ENCODE measurements at places on chromosomes 2 and 18.

GRCh38 chr2:14199040-14199439, 433.5 kb upstream of the LRATD1 start:
- no peak for DNase-seq

GRCh38 chr2:189304360-189304759, 124.8 kb upstream of the COL5A2 start:
- DNase-seq = no peak

DNA sequence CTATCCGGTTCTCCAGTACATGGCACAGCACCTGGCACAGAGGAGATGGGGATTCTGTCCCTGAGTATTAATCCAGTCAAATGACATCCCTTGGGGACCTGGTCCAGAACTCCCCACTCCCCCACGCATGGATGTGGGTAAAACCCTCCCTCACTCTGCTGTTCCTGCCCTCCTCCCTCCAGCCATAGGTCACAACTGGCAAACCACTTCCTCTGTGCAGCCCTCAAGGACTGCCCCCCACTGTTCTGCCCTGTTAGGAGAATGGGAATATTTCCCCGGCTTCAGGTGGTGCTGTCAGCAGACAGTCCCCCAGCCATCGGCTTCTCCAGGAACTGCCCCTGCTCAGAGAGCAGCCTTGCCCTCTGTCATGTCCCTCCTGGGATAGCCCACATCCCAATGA, 1.5 kb upstream of the TFCP2L1 start:
- no peak for DNase-seq

DNA sequence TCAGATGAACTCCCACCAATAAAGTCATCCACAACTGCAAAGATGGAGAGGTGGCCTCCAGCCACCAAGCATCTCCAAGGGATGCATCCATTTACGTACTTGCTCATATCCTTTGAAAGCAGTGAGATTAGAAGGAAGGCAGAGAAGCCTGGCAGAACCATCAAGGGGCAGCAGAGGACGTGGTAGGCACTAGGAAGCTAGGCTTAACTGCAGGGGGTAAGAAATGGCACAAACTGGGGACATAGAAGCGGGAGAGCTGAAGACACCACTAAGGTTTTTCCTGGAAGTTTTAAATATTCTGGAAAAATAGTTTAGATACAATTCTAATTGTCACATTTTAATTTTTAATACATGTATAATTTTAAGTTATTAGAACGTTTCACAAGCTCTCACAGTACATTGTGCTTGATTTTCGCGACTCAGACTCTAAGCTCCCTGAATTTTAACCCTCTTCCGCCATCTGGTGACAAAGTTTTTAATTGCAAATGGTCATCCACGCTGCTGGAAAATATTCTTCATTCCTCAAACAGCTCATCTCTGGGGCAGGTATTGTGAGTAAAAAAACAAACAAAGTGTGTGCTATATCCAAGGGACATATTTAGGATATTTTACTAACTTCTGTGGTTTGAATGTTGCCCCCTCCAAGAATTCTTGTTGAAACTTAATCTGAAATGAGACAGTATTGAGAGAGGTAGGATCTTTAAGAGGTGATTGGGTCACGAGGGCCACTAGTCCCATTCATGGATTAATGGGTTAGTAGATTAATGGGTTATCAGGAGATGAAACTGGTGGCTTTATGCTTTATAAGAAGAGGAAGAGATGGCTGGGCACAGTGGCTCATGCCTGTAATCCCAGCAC, 1.6 kb upstream of the PSTPIP2 start:
- peak; percentile 71 for DNase-seq

- DNase-seq = no peak
Measured at GRCh38 chr18:35192415-35192814, 48.4 kb upstream of the ZNF397 start.

DNA sequence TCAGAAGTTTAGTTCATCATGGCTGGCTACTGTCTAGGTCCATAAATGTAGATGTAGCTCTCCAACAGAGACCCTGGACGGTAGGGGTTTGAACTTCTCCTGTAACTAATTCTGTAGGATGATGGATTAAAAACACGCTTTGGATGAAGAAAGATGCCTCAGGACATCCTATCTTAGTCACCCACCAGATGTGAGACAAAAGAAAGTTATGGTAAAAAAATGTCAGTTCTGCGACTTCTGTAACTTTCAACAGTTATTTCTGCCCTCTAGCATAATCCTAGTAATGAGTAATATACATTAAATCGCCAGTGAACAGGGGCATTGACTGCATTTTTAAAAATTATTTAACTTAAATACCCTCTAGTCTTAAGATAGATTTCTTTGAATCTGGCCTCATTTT, 210.1 kb upstream of the LRATD1 start:
- DNase-seq = no peak

DNA sequence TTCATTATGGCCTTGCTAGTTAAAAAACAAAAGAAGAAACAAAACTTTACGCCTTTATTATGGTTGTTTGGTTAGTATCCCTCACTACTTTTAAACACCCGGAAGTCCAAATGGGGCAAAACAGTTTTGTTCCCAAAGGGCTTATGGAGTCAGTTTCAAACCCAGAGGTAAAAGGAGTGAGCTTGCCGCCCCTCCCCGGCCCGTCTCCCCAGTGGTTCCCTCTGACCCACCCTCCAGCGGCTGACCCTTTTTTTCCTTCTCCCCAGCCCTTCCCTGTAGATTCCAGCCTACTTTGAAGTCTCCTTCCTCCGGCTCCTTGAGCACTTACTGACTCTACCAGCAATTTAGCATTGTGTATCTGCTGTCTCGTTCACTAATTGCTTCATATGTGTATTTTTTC, 209.2 kb downstream of the ICOS start:
- no peak for DNase-seq

- DNase-seq = no peak
Measured at GRCh38 chr2:121349721-121350401, 64.9 kb upstream of the TFCP2L1 start.

DNA sequence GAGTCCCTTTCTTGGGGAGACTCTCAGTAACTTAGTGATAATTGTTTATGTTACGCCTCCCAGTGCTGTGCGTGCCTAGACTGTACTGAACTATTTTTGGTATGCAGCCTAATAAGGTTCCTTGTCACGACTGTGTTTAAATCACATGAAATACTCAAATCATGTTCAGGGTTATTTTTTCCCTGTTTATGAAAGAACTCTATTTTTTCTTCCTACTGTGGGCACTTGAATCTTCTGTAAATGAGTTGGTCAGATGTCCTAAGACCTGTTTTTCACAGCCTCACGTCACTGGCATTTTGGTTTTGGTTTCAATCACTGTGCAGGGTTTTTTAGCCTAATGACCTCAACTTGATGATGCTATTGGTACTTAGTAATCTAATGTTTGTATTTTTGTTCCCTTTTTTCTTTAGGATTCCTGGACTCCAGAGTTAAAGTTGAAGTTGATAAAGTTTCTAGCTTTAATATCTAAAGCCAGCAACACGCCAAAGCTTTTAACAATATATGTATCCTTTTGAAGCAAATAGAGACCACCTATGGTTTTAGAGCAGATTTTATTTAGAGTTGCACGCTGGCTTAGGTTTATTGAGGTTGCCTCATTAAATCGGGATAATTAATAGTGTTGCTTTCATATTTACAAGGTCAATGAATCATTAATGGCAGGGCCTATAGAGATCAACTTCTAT, 24.0 kb downstream of the ARMC9 start:
- no peak for DNase-seq

DNA sequence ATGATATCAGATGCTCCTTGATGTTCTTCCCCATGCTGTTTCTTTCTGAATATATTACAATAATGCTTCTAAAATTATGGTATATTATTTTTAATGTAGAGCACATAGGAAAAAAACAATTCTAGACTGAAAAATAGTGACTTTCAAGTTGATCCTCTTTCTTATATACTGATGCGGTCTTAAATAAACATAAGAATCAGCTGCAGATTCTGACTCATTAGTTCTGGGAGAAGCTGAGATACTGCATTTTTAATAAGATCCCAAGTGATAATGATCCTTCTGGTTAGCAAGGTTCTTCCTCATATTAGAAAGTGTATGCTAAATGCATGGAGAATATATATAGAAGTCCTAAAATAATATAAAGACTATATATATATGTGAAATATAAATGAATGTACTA, 124.9 kb downstream of the XIRP2 start:
- no peak for DNase-seq

GRCh38 chr2:10245661-10246060, 57.0 kb upstream of the HPCAL1 start:
- no peak for DNase-seq

DNA sequence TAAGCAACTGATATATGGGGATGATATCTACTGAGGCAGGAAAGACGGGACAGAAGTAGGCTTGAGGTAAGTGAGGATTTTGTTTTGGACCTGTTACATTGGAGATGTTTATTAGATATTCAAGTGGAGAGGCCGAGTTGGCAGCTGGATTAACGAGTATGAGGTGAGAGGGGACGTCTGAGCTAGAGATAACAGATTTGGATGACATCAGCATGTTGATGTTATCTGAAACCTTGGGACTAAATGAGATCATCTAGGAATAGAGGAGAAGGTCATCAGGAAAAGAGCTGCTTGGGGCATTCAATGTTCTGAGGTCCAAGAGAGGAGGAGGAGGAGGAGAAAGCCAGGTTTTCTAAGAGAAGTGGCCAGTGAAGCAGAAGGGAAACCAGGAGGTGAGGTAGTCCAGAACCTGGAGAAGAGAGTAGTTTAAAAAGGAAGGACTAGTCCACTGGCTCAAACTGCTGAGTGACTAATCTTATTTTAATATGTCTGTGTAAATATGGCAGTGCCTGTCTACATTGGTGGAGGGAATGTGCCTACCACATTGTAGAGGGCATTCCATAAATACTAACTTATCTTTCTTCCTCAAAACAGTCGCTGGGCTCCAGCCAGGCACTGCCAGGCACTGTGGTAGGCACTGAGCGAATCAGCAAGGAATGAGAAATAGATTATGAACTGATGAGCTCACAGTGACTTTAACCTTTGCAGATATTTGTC, 488.3 kb downstream of the DLGAP1 start:
- DNase-seq = peak; percentile 26

- DNase-seq = no peak
Measured at GRCh38 chr2:160731415-160731814, 237.8 kb upstream of the RBMS1 start.

Measured in ACHN (cell line).